ENCODE measurements at places on chromosomes 4 and X.

GRCh38 chrX:82626978-82627377, 881.1 kb upstream of the POU3F4 start:
- no peak for DNase-seq

DNA sequence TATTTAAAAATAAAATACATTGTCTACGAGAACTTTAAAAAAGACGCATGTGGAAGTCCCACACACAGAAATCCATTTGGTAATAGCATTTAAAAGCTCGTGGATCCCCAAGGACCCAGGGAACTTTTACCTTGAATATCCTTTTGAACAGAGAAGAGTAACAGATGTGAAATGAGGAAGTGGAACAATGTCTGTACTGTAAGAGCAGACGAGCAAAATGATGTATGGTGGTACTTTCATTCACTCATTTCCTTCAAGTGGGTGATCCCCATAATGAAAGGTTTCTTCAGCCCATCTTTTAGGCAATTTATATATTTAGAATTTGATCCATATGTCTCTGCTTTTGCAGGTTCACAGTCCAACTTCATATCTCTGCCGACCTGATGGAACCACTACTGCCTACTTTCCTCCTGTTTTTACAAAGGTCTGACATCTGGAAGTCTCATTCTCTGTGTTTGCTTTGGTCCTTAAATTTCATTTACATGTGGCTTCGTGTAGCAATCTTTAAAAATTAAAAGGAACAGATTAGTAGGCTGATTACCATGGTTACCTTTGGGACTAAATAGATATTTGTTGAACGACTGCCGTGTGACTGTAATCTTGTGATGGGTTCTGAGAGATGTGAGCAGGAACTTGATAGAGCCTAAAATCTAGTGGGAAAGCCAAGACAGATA, 188.4 kb downstream of the PALLD start:
- no peak for DNase-seq

- DNase-seq: no peak
Observed at GRCh38 chrX:144901521-144901920, 345.8 kb upstream of the SPANXN1 start.

DNA sequence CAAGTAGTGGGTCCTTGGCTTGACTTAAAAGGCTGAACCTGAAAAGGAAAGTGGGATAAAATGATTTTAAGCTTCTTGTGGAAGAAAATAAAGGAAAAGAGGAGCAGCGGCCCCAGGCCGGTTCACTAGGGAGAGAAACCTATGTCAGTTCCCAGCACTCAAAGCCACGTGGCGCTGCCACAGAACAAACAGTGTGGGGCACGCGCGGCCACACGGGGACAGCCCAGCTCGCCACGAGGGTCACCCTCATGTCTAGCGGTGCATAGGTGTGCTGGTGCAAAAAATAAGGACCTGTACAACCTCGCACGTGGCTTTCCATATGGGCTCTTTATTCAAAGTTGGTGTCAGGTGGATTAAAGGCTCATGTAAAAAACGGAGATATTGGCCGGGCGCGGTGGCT, 17.1 kb downstream of the MSANTD1 start:
- DNase-seq: peak; percentile 38

GRCh38 chr4:161247831-161248230, 916.0 kb downstream of the FSTL5 start:
- DNase-seq: no peak

DNA sequence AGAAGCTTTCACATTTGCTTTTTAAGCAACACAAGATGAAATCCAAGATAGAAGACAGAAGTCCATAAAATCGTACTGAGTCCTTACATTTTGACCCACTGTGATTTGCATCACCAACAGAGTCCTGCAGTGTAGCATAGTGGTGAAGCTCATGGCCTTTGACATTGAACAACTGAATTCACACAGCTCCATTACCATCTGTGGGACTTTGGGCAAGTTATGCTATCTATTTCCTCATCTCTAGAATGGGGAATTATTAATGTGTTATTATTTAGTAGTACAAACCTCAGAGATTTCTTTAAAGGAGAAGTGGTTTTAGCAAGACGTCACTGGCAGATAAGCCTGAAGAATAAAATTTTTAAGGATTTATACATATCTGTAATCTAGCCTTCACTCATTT, 10.7 kb downstream of the GPRIN3 start:
- DNase-seq: no peak

DNA sequence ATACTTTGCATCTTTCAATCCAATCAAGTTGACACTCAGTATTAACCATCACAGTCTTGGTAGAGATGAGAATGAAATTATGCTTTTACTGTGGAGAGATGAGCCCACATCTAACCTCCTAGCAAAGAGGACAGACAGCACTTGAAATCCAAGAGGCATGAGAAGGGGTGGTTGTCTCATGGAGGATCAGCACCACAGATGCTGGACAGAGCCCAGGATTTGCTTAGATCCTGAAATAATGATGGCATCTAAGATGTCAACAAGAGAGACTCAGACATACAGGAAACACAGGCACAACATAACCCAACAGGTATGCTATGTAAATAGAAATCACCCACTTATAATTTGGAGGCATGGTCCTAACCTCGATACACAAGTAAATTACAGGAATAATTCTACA, 74.3 kb upstream of the VCX2 start:
- DNase-seq: no peak

- peak; percentile 26 for DNase-seq
Observed at GRCh38 chr4:925171-925570, 6.9 kb downstream of the GAK start.

DNA sequence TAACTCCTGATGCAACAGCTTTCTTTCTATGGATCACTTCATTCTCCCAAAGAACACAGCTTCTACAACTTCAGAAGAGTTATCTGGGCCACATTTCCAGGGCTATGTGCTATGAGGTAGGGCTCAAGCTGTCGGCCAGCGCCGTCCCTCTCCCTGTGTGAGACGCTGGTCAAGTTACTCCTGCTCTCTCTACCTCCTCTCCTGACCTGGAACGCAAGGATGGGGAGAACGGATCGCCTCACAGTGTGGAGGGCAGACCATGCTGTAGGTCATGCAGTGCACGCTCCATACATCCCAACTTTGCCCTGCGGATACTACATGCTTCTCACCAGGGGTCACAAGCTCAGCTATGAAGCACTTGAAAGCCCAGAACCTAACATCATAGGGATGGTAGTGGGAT, 42.4 kb downstream of the JAKMIP1 start:
- no peak for DNase-seq

- DNase-seq: no peak
Observed at GRCh38 chr4:173171987-173172386, 3.4 kb downstream of the GALNT7 start.

GRCh38 chr4:16055873-16056272, 27.9 kb downstream of the PROM1 start:
- DNase-seq: no peak

- no peak for DNase-seq
Observed at GRCh38 chr4:32485956-32486355, 1765.8 kb downstream of the PCDH7 start.

GRCh38 chrX:110561034-110561433, 202.4 kb downstream of the RTL9 start:
- no peak for DNase-seq

- no peak for DNase-seq
Observed at GRCh38 chr4:70935038-70935695, 33.0 kb downstream of the MOB1B start.

GRCh38 chrX:12159799-12160198, 21.5 kb downstream of the FRMPD4 start:
- no peak for DNase-seq
